ENCODE measurements at places on chromosomes 3 and 15.

DNA sequence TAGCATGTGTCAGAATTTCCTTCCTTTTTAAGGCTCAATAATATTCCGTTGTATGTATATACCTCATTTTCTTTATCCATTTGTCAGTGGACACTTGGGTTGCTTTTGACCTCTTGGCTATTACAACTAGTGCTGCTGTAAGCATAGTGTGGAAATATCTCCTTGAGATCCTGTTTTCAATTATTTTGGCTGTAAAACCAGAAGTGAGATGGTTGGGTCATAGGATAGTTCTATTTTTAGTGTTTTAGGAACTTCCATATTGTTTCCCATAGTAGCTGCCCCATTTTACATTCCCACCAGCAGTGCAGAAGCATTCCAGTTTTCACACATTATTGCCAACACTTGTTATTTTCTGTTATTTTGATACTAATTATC, 70.4 kb upstream of the C15orf39 start:
- DNase-seq = no peak

- DNase-seq = no peak
Observed at GRCh38 chr15:76363251-76363650, 26.7 kb downstream of the ISL2 start.

GRCh38 chr15:69790632-69791031, 307.1 kb downstream of the TLE3 start:
- no peak for DNase-seq

DNA sequence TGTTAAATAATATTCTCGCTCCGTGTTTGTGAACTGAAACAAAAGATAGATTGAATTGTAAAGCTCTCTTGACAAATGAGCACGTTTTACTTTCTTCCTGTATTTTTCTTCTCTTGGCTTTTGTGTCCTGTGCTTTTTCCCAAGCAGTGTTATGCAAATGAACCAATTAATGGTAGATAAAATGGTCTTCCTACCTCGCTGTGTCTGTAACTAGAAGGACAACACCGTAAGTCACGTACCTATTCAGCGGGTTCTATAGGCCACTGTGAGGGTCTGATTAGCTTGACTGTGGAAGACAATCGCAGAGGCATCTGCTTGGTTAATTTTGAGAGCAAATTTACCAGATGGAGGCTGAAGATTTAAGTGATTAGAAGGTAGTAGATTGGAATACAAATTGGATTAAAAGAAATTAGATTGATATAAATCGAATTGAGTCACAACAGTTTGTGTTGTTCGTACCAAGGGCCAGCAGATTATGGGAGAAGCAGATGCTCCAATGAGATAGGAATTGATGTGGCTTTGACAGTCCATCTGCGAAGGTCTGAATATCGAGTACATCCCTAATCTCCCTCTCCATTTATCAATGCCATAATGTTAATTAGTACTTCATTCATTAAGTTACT, 40.2 kb downstream of the ROBO2 start:
- DNase-seq = no peak

GRCh38 chr15:70558406-70559264, 204.7 kb downstream of the UACA start:
- no peak for DNase-seq
